ENCODE measurements at places on chromosomes 7 and 10.

- DNase-seq: no peak
Observed at GRCh38 chr10:67433276-67433675, 262.7 kb downstream of the CTNNA3 start.

DNA sequence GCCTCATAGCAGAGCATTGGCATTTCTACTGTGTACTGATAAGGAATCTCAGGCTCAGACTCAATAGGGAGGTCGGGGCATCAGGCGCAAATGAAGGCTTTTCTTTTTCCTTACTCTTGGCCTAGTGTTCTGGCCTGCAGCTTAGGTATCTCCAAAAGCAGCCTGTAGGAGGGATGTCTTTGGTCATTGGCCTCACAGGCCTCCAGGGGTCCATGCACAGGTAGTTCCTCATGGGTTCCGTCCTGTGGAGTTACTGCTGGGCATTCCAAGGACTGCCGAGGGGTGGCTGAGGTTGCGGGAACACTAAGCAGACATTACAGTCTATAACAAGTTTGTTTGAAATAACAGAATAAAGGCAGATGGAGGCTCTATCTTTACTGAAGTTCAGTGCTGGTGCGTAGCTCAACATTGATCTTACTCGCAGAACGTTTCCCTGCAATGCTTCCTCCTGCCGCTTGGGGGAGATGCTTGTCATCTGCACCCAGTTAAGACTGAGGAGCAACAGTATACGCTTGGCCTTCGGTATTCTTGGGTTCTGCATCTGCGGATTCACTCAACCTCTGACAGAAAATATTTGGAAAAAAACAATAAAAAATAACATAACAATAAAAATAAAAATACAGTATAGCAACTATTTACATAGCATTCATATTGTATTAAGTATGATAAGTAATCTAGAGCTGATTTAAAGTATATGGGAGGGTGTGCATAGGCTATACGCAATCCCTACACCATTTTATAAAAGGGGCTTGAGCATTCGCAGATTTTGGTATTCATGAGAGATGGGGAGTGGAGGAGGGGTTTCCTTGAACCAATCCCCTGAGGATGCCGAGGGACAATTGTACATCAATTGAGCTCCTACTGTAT, 58.9 kb downstream of the SH2D4B start:
- DNase-seq: peak; percentile 35

GRCh38 chr10:31647861-31648260, 280.8 kb downstream of the ARHGAP12 start:
- no peak for DNase-seq

DNA sequence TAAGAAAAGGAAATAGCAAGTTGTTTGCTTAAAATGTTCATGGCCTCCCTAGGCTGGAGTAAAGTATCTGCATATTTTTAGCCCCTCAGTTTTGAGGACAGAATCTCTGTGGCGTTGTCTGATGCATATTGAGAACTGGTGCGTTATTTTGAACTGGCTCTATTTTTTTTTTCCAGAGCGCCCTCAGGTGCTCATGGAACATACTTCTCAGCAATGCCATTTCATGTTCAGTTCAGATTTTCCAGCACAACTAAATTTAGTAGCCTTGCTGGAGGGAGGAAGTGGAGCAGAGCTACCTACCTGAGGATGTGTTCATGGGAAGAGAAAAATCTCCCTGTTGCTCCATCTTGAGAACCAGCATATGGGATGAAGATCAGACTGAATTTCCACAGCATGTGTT, 870.5 kb downstream of the LRMDA start:
- no peak for DNase-seq

GRCh38 chr7:66099551-66100407, 14.9 kb upstream of the CRCP start:
- DNase-seq: peak; percentile 20

DNA sequence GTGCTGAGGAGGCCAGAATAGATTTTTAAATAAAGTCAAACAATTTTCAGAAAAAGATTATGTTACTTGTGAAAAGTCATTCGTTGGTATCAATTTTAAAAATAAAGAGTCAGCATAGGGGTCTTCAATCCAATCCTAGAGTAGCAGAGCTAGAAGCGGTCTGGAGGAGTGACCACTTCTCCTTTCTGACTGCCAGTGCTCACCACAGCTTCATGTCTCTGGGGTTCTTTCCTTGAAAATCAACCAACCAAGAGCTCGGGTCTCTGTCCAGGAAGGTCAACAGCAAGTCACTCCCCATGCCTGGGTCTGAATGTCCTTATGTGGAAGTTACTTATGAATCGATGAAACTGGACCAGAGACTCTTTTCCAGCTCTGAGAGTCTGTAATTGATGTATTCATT, 14.3 kb downstream of the PTPRN2 start:
- no peak for DNase-seq

DNA sequence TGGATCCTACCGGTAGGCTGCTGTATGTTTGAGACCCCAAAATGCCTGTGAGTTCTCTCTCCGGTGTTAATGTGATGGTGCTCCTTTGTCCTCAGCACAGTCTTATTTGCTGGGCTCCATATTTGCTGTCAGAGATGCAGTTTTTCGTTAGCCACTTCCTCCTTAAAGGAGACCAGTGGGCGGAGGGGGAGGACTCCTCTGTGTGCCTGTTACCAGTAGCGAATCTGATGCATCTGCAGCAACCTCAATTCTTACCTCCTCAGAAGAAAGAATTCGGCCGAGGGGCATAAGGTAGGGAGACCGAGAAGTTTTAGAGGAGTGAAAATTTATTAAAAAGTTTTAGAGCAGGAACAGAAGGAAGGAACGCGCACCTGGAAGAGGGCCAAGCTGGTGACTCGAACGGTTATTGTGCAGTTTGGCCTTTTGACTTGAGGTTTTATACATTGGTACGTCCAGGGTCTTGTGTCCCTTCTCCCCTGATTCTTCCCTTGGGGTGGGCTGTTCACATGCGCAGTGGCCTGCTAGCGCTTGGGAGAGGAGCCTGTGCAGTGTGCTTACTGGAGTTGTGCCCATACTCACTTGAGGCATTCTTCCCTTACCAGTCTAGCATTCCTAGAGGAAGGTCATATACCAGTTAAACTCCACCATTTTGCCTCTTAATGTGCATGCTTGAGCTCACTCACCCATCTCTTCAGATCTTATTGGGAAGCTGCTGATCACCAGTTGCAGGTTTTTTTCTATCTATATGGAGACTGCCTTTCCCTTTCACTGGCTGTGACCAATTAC, 49.5 kb downstream of the GNAI1 start:
- no peak for DNase-seq

DNA sequence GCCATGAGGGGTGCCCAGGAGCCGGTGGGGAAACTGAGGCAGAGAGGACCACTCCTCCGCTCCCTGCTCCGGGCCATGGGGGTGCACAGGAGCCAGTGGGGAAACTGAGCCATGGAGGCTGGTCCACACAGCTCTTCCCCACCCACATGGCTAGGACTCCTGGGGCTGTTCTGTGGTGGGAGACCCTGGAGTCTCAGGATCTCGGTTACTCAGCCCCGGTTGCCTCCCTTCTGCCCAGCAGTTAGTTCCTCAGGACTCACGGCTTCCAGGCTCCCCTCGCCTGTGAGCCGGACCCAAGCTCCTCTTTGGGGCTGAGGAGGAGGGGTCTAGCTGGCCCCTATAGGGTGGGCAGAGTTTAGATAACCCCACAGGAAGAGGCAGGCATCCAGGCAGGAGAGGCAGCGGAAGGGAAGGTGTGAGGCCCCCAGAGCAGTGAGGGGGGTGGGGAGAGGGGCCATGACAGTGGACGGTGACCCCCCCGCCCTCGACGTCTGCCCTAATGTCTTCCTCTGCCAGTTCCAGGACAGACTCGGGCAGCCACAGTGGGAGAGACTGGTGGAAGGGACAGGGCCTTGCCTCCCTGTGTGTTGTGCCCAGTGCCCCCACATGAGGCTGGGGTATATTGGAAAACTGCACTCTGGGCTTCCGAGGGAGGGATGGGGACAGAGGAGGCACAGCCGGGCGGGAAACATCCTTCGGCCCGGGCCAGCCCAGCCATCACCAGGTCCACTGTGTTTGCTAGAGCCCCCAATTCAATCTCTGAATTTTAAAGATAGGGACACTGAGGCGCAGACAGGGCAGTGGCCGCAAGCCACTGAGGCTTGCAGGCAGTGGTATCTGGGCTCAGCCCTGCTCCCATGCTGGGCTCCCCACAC, 4.3 kb downstream of the ELFN1 start:
- no peak for DNase-seq

DNA sequence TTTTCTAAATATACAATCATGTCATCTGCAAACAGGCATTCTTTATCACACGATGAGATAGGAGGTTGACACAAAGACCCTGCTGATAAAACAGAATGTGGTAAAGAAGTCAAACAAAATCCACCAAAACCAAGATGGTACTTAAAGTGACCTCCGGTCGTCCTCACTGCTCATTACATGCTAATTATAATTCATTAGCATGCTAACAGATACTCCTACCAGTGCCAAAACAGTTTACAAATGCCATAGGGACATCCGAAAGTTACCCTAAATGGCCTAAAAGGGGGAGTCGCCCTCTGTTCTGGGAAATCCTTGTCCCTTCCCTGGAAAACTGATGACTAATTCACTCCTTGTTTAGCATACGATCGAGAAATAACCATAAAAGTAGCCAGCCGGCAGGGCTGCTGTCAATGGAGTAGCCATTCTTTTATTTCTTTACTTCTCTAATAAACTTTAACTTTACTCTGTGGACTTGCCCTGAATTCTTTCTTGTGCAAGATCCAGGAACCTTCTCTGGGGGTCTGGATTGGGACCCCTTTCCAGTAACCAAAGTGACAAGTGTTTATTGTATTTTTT, 126.6 kb downstream of the CCDC71L start:
- DNase-seq: no peak

- no peak for DNase-seq
Observed at GRCh38 chr7:22571766-22572165, 71.8 kb upstream of the STEAP1B start.

DNA sequence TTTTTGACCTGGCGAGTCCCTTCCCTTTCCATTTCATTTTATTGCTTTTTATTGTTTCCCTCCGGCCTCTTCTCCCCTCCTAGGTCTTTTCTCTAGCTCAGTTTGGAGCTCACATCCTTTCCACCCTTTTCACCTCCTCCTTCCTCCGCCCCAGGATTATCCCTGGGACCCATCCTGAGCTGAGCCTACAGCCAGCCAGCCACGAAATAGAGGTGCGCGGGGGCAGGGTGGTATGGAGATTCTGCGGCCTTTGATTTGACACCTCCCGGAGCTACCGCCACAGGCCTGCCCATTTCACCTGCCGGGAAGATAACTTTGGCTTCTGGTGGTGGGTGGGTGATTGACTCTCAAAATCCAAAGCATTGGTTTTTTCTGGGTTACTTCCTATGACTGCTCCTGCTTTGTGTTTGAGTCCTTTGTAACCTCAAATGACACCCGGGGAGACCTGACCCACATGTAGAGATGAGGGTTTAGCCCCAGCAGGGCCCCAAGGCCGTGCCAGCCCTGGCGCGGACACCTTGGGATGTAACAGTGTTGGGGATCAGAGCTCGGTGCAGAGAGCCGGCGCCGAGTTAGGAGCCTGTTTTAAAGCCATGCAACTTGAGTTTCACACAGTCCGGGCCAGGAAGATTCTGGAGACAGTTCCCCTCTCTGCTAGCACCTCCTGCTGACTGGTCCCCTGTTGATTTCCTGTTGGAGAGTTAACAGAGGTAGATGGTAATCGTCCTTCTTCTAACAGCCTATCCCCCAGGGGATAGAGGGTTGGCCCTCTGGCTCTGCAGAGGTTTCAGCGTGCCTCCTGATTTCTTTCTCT, 1.5 kb downstream of the DUSP5 start:
- peak; percentile 44 for DNase-seq

DNA sequence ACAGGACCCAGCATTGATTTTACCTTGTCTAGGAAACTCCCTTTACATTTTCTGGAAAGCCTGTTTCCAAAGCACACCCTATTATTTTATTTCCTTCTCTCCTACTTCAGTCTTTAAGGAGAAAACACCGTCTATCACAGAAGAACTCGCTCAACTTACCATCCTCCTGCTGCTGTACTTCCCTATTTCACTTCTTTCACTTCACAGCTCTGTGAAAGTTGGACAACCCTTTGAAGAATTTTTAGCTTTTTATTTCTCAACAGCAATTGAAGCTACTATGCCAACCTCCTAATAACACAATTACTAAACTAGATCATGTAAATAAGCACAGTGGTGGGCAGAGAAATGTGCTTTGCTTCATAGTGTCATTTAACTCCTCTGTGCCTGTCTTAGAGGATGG, 166.5 kb downstream of the TFEC start:
- DNase-seq: no peak

- no peak for DNase-seq
Observed at GRCh38 chr7:21356616-21357015, 71.3 kb upstream of the SP4 start.

- no peak for DNase-seq
Observed at GRCh38 chr10:92470026-92470425, 103.9 kb downstream of the IDE start.

GRCh38 chr7:82697897-82698296, 254.3 kb upstream of the CACNA2D1 start:
- no peak for DNase-seq

- DNase-seq: no peak
Observed at GRCh38 chr10:90935581-90936275, 14.8 kb upstream of the ANKRD1 start.

DNA sequence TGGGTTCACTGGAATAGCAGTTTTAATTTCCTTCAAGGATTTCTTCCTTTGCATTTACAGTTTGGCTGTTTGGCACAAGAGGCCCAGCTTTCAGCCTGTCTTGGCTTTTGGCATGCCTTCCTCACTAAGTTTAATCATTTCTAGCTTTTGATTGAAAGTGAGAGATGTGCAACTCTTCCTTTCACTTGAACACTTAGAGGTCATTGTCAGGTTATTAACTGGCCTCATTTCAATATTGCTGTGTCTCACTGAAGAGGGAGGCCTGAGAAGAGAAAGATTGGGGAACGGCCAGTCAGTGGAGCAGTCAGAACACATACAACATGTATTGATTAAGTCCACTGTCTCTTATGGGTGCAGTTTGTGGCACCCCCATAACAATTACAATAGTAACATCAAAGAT, 33.9 kb downstream of the PTTG1IP2 start:
- DNase-seq: no peak

DNA sequence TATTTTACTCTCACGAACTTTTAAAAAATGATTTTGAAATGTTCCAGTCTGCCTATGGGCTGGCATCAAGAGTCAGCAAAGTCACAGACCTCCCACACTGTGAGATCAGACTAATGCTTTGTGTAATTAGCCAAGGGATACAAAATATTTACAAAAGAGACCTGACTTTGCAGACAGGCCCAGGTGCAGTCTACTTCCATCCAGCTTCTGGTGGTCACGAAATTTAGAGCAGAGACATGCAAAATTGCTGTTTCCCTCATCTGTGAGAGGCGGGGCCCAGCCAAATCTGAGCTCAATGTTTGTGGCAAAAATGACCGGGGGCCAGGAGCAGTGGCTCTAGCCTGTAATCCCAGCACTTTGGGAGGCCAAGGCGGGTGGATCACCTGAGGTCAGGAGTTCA, 82.5 kb upstream of the PITRM1 start:
- DNase-seq: no peak
